Urinary bladder (tissue), 4 donors: ENCODE measurements at places on chromosomes 16 and 17.

- DNase-seq = no peak
Measured at GRCh38 chr17:43068570-43069367, 43.7 kb downstream of the RND2 start.

GRCh38 chr17:28759256-28759865, 15.6 kb downstream of the TRAF4 start:
- DNase-seq = no peak

DNA sequence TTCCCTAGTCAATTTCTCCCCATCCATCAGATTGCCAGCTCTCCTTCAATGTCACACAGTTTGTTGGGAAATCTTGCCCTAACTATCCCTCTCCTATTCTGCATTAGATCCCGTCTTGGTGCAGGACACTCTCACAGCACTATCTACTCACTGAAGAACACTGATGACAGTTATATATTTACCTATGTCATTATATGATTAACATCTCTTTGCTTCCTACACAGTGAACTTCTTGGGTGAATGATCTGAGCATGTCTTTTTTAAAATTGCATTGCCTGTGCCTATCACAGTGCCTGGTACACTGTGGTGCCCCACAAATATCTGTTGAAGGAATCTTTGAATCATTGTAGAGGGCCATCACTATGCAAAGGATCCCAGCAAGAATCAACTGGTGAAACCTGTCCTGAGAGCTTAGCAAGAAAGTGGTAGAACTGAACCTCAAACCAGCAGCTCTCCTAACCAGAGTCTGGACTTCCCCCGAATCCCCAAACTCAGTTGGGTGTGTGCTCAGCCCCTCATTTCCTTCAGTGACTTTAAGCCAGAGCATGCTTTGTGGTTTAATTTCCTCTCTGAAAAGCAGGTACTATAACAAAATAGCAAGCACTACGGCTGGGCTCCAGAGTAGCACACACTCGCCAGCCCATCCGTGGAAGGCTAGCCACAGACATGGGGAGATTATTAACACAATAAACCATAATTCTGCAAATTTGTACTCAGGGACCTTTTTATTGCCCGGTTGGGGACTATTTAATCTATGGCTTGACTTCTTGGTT, 680.7 kb upstream of the SALL1 start:
- no peak for DNase-seq

GRCh38 chr17:5118219-5118618, 2.4 kb downstream of the USP6 start:
- DNase-seq = no peak

DNA sequence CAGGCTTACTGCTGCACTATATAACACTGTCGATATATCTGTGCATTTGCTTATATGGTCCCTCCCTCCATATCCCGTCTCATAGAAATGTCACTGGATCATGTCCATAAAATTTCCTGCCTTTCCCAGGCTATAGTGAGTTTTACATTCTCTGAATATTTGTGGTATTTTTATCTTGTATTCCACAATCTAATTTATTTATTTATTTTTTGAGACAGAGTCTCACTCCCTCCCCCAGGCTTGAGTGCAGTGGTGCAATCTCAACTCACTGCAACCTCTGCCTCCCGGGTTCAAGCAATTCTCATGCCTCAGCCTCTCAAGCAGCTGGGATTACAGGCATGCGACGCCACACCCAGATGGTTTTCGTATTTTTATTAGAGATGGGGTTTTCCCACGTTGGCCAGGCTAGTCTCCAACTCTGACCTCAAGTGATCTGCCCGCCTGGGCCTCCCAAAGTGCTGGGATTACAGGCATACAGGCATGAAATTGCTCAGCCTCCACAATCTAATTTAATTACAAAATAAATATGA, 12.9 kb downstream of the TRIM37 start:
- peak; percentile 20 for DNase-seq

DNA sequence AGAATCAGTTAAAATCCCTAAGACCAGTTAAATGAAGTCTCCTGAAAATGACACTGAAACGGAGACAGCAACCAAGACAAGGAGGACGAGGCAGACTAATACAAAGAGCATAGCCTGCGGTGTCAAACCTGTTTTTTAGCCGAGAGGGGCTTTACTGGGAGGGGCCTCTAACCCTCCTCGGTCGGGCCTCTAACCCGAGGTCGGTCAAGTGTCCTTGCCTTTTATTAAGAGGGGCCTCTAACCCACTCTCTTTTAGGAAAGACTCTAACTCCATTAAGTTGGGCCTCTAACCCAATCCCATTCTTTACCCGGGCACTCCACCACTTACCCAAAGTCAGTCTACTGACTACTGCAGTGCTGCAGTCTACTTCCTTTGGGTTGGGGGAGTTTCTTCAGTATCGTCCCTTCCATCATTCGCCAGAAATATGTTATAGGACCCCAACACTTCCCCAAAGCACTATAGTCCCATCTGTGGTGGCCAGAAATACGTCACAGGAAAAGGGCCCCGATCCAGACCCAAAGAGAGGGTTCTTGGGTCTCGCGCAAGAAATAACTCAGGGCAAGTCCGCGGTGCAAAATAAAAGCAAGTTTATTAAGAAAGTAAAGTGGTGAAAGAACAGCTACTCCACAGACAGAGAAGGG, 39.2 kb upstream of the ARL4D start:
- no peak for DNase-seq

DNA sequence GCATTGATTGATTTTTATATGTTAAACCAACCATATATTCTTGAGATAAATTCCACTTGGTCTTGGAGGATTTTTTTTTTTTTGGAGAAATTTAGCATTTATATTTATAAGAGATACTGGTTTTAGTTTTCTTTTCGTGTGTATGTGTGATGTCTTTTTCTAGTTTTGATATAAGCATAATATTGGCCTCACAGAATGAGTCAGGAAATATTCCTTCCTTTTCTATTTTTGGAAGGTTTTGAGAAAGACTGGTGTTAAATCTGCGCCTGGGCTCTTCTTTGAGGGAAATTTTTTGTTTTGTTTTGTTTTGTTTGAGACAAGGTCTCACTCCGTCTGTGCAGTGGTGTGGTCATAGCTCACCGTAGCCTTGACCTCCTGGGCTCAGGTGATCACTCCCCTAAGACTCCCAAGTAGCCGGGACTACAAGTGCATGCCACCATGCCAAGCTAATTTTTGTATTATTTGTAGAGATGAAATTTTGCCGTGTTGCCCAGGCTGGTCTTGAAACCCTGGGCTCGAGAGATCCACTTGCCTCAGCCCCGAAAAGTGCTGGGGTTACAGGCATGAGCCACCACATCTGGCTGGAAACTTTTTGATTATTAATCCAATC, 28.8 kb upstream of the CCL22 start:
- no peak for DNase-seq

DNA sequence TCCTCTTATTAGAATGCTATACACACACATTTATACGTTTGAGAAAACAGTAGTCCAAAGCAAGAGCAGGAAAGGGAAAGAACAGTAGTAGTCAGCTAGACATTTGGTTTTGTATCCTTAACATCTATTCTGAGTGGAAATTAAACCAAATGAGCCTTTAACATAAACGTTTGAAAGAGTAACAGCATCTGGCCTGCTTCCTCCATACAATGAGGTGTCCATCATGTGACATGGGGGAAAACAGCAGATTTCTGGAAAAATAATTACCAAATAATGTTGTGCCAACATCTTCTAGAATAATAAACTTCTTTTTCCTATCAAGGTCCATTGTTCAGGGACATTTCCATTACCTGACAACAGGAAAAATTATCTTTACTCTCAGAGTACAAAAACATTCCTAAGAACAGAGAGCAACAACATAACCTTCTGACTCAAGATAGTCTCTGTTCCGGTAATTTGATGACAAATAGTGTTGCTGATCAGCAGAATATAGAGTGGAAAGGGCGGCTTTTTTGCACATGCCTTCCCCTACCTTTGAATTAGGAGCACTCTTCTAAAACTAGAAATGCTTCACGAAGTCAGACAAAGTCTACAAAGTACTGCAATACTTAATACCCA, 20.2 kb downstream of the CYTH1 start:
- no peak for DNase-seq

- no peak for DNase-seq
Measured at GRCh38 chr16:1061769-1062505, 10.6 kb upstream of the SSTR5 start.

DNA sequence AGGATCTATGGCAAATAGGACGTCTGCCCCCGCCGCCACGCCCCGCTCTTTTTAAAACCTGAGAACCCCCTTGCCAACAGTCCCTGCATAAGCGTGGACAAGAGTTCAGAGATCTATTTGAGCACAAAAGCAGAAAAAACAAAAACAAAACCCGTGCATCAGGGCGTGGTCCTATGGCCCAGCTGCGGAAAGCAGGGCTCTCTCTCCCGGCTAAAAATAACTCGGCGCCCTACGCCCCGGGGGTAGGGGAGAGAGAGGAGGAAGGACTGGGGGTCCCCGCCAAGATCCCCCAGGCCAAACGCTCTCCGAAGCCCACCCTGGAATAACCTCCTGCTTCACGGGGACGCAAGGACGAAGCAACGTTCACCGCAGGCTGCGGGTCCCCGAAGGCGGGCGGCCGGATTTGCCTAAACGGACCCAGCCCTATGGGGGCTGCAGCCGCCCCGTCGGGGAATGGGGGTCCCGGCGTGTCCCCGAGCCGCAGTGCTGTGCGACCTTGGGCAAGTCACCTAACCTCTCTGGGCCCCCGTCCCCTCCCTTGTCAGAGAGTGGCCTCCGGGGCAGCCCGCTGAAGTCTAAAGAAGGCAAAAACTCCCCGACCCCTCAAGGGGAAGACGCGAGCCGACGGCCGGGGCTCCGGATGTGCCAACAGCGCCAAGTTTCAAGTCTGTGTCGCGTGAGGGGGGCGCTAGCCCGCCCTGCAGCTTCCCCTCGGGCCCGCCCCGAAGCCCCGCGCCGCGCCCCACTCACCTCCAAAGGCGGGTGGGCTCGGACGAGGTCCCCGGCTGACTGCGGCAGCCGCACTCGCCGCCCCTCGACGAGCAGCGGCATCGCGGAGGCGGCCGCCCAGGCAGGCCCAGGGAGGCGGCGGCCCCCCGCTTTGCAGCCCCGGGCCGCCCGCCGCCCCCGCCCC, 477 bp downstream of the NTAN1 start:
- DNase-seq = no peak

GRCh38 chr16:55949518-55949917, 74.3 kb upstream of the CES5A start:
- no peak for DNase-seq

GRCh38 chr16:75854152-75854551, 127.9 kb upstream of the CPHXL start:
- no peak for DNase-seq

- DNase-seq = no peak
Measured at GRCh38 chr16:72060405-72060804, 2.6 kb upstream of the HPR start.

DNA sequence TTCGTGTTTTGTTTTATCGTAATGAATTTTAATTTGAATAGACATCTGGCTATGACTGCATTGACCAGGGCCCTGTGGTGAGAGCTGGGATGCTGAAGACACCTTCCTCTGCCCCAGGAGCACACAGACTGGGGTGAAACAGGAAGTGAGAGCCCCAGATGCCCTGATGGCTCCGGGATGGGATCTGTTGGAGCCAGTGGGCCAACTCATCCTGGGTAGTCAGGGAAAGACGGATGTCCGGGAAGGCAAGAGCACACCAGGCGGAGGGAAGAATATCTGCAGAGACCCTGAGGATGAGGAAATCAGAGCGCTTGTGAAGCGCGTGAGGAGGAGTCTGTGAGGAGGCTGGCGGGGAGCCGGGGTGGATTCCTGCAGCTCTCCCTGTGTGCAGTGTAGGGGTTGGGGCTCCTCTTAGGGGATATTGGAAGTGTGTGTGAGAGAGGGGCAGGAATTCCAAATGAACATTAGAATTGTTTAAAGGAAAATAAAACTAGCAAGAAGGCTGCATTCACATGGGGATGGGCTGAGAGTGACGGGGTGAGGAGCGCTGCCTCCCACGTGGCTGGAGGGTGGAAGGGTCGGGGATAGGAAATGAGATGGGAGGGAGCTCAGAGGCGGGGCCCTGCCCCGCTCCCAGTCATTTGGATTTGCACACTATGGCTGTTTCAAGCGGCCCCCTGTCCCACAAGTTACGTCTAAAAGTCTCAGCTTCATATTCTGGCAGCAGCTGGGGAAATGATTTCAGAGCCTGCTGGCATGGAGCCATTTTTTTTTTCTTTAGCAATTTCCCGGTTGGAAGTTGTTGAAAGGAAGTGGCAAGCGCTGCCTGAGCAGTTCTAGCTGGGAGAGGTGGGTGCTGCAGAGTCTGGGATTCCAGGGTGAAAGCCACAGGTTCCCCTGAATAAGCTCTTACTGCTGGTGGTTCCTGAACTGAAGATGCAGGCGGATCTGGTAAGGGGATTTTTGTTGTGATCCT, 71.2 kb upstream of the LGALS9 start:
- DNase-seq = peak; percentile 90

GRCh38 chr16:81427219-81427618, 17.4 kb upstream of the CMIP start:
- DNase-seq = no peak
